ENCODE measurements at places on chromosomes 4 and X.

DNA sequence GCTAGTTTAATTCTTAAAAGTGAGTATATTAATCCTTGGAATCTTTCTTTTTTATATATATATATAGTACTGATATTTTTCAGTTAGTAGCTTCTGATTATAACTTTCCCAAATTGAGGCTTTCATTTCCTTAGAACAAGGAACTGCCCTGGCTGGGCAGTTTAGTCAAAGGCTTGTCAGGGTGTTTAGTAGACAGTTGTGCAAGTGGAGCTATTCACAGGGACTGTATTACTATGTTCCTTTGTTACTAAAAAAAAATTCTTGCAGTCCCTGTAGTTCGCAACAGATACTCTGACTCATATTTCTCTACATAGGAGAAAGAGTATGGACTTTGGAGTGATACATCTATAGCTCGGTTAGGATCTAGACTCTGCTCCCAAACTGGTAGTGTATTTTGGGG, 20.8 kb downstream of the USO1 start:
- no peak for DNase-seq

DNA sequence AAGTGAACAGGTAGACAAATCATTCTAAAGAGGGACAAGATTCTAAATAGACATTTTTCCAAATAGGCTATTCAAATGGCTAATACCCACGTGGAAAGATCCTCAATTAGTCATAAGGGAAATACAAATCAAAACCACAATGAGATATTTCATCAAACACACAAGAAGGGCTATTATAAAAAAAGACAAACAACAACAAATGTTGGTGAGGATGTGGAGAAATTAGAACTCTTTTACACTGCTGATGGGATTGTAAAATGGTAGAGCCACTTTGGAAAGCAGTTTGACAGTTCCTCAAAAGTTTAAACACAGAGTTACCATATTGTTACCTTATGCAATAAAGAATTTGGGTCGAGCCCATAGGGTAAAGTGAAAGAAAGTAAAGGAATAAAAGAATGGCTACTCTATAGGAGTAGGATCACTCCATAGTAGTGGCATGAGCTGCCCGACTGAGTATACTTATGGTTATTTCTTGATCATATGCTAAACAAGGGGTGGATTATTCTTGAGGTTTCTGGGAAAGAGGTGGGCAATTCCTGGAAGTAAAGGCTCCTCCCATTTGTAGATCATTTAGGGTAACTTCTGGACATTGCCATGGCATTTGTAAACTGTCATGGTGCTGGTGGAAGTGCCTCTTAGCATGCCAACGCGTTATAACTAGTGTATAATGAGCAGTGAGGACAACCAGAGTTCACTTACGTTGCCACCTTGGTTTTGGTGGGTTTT, 58.9 kb upstream of the FAM9C start:
- DNase-seq, result no peak

GRCh38 chr4:6365545-6366086, 96.0 kb downstream of the WFS1 start:
- no peak for DNase-seq

DNA sequence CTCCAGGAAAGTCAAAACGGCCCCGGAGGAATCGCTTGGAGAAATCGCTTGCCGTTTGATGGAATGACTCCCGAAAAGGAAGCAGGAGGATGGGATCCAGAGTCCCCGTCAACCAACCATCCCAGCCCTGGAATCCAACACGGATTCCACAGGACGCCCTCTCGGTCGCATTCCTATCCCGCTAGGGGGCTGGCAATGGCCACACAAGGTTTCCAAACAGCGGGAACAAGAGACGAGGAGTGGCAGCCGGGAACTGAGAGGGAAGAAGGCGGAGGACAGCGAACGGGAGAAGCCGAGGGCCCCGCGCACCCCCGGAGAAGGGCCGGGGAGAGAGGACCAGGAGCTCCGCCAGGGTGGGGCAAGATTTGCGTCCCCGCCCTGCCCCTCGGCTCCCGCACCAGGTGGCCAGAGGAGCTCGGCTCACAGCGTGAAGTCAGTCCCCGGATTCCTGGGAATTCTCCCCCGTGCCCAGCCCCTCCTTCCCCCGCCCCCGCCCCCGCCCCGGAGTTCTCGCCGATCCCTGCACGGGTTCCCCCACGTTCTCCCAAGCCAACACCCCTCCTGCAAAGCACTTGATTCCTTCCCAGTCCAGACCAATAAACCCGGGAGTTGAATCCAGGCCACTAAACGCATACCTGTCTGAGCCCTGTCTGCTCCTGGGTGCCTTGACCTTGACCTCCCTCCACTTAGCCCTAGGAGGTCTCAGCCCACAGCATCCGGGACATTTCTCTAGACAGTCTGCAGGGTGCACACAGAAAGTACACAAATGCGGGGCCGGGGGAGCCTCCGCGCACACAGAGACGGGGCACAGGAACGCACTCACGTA, 1.4 kb downstream of the PDZD4 start:
- DNase-seq, result no peak

- no peak for DNase-seq
Observed at GRCh38 chr4:72006586-72006985, 25.2 kb upstream of the NPFFR2 start.

DNA sequence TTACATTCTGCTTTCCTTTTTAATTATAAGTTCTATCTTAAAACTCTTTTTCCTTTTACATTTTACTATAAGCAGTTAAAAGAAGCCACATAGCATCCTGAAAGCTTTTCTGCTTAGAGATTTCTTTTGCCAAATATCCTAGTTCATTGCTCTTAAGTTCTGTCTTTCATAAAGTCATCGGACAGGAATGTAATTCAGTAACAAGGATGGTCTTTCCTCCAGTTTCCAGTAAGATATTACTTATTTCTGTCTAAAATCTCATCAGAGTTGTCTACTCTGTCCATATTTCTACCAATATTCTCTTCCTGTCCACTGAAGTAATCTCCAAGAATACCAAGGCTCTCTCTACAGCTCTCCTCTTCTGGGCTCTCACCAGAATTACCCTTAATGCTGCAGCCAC, 37.5 kb upstream of the ADH1C start:
- DNase-seq, result no peak

GRCh38 chr4:94947681-94948108, 189.9 kb downstream of the BMPR1B start:
- no peak for DNase-seq

GRCh38 chr4:37889849-37890800, 759 bp upstream of the TBC1D1 start:
- no peak for DNase-seq

GRCh38 chr4:181661923-181662322, 581.3 kb upstream of the TENM3 start:
- DNase-seq, result no peak

- no peak for DNase-seq
Observed at GRCh38 chr4:100938698-100939097, 408.6 kb downstream of the PPP3CA start.

DNA sequence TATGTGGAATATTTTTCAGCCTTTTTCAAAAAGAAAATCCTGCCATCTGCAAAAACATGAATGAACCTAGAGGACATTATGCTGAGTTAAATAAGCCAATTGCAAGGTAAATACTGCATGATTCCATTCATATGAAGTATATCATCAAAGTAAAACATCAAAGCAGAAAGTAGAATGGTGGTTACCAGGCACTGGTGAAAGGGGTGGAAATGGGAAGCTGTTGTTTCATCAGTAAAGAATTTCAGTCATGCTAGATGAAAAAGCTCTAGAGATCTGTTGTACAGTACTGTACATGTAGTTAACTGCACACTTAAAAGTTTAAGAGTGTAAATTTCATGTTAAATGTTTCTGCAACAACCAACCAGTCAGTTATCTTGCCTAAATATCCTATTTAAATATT, 196.8 kb upstream of the ADGRL3 start:
- no peak for DNase-seq

GRCh38 chr4:121913667-121914066, 38.2 kb downstream of the TRPC3 start:
- DNase-seq, result no peak

- DNase-seq, result no peak
Observed at GRCh38 chr4:91630054-91630453, 673.7 kb upstream of the GRID2 start.

- DNase-seq, result no peak
Observed at GRCh38 chr4:187433141-187433540, 562.4 kb upstream of the ZFP42 start.

GRCh38 chrX:31320740-31321139, 248.9 kb upstream of the FTHL17 start:
- DNase-seq, result no peak

- no peak for DNase-seq
Observed at GRCh38 chr4:189021831-189022230, 882.6 kb downstream of the TRIML1 start.

DNA sequence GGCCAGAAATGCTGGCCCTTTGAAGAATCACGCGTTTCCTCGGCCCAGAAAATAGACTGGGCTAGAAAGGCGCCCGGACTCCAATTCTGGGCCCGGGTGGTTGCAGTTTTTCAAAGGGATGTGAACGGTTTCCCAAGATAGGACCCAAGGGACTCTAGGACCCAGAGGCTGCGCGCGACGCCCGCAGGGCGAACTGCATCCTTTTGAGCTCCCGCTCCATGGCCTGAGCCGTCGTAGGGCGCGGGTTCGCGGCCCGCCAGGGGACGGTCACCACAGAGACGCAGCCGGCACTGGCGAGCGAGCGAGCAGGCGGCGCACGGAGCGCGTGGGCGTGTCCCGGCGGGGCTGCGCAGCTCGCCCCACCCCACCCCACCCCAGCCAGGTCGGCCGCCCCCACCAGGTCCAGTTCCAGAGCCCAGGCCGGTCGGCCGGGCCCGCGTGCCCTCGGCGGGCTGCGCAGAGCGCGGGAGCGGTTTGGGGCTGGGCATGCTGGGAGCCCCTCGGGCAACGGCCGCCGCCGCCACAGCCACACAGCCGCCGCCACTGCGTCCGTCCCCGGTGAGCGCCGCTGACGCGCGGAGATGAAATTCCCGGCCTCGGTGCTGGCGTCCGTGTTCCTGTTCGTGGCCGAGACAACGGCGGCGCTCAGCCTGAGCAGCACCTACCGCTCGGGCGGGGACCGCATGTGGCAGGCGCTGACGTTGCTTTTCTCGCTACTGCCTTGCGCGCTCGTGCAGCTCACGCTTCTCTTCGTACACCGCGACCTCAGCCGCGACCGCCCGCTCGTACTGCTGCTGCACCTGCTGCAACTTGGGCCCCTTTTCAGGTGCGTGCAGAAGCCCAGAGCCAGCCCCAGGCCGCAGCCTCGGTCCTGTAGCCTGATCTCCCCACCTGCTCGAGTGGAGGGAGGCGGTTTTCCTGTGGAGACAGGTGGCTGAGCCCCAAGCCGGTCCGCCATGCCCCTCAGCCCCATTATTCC, at the start of gene XK:
XK (plus strand) TSS at position 411 of the 979 bp plus-strand sequence; CDS start at position 582, 171 bp downstream.
- no peak for DNase-seq

GRCh38 chr4:111323916-111324315, 701.0 kb upstream of the PITX2 start:
- no peak for DNase-seq

DNA sequence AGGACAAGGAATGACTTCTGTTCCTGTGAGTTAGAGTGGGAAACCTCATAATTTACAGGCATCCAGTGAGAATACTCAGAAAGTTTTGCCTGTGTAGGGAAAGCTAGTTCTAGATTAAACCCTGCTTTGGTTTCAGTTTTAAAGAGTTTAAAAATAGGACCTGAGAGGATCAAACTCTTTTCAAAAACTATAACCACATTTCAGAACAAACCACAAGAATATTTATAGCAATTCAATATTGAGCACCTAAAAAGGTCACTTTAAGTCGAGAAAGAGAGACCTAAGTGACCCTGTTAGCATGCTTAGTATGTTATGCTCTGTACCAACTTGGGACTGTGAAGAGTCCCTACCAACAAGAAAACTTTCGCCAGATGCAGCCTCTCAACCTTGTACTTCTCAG, 17.4 kb upstream of the PWWP3B start:
- no peak for DNase-seq

DNA sequence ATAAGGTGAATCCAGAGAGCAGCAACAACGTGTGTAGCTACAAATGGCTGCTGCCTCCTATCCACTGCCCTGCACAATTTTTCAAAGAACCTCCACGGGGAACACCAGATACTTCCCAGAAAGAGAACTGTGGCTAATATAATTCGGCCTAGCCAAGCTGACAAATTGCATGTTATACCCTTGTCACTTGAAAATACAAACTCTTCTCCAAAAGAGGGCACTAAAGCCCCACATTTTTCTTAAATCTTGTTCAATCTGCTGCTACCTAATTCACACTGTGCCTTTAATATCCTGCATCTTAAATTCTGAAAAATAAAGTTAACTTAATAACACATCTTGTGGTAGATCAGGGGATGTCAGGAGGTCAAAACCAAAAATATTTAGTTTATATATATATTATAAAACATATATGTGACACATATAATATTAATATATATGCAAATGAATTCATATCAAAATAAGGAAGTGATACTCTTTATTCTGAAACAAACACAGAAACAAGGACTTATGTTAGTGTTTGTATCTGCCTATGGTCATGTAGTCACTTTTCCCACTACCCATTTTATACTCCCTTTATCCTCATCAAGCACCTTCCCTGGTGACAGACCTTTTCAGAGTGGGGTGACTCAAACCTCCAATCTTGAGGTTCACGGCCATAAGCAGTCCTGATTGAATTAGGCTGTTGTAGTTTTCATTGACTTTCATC, 24.1 kb downstream of the CT45A1 start:
- no peak for DNase-seq

DNA sequence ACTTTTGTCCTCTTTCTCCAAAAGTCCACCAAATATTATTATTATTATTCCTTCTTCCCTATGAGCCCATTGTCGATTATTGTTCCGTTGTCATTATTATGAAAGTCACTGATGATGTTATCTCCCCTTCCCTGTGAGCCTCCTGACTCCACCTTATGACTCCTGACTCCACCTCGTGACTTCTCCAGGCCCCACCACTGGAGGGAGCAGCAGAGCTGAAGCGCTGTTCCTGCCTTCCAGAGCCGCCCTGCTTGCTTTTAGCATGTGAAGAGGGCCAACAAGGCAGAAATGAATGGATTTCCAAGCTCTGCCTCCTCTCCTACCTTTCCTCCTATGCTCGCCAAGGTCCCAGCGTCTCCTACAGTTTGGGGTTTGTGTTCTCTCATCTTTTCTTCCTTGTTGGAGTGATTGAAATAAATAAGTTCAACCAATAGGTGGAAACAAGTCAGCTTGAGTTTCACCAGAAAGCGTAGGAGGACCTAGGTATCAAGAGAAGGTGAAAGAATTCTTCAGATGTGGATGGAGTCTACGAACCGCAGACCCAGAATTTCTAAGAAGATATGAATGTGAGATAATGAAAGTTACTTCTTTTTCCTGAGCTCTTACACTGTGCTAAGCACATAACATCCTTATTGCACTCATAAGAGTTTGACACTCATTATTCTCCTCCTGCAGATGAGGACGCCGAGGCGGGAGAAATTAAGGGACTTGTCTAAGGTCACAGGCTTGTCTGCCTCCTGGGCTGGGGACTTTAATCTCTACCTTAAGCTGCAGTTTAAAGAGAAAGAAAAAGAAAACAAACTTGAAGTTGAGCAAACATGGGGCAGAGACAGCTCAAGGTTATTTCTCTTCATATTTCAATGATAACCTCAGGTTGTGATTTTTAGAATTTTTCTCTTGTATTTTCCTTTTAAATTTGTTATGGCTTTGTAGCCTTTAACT, 26.1 kb downstream of the IGSF1 start:
- no peak for DNase-seq

- no peak for DNase-seq
Observed at GRCh38 chrX:39896951-39897740, 200.6 kb downstream of the BCOR start.

- no peak for DNase-seq
Observed at GRCh38 chrX:149497626-149498025, 7.5 kb downstream of the IDS start.

Measured in stimulated activated CD8-positive, alpha-beta memory T cell treated with anti-CD3 and anti-CD28 coated beads, Interleukin-15, amount 100 ng/mL, for 1 hour (primary cell).